ENCODE measurements at places on chromosomes 13 and 19.

GRCh38 chr13:110525328-110526319 is 35.9 kb downstream of the RAB20 start:
- no peak for DNase-seq

DNA sequence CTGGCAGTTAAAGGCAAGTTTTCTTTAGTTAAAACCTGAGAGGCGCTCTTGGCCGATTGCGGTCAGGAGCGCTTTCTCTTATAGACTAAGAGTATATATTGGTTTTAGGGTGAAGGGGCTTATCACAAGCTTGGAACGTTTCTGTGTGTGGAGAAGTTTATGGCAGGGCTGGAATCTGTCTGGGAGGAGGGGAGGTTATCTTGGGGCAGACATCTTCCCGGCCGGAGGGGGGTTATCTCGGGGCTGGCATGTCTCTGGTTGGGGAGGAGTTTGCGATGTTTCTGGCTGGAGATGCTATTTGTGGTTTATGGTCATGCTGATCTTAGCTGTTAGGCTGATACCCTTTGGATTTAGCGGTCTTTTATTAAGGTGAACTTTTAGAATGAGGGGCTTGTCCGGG is 18.3 kb downstream of the KDM4B start:
- DNase-seq, result no peak

- DNase-seq, result no peak
These were observed 4.3 kb downstream of the DMKN start for GRCh38 chr19:35509018-35509652.

- no peak for DNase-seq
These were observed 65.1 kb downstream of the SIAH3 start for GRCh38 chr13:45786293-45786920.

DNA sequence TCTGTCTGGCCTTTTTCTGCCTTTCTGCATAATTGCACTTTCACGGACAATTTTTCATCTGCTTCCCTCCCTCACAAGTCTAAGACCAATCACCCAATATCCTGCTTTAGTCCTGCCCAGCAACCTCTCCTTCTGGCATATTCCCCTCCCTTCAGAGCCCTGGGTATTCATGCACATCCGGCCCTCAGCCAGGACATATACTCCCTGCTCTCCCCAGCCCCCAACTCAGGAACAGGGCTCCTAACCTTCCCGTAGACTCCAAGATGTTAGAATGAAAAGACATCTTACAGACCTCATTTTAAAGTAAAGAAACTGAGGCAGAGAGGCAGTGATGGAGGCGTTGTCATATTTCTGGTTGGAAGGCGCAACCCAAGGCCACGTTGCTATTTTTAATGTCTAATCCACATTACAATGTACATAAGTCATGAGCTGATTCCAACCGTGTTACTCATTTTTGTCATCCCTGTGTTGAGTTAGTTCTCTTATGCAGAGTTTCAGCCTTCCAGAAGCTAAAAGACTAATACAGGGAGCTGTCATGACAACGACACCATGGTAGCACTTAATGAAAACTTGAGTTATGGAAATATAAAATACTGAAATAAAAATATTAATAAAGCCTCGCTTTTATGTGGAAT is 209.2 kb downstream of the TSHZ3 start:
- DNase-seq, result peak; percentile 81

DNA sequence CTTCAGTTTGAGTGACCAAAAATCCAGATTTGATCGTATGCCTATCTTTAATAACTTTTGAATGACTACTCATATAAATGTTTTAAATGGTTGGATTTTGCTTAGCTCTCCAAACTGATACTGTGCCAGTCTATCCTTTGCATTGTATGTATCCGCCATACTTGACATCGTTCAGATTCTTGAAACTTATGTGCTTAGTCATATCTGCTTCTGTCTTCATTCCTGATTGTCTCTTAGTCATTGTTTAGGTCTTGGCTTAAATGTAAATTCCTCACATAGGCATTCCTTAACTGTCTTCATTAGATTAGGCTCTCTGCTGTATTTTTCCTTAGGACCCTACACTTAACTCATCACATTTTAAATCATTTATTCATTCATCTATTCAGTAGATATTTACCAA is 126.0 kb downstream of the PCCA start:
- peak; percentile 28 for DNase-seq

GRCh38 chr19:29121684-29122083 is 91.3 kb downstream of the UQCRFS1 start:
- peak; percentile 24 for DNase-seq

DNA sequence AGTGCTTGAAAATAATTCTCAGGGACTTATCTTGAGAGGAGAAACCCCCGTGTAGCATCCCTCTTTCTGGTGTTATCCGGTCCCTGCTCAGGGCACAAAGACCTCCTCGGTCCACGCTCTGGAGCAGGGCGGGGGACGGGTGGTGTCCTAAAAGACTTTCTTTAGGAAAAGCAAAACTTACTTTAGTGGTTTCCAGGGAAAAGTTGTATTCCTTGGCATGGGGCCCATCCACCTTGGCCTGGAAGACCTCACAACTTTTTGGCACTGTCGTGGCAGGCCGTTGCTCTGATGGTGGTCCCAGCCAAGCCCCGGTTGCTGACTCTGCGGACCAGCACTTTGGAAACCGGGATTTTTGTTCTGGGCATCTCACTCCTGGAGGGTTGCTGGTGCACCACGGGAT is 2.7 kb downstream of the AMER2 start:
- DNase-seq, result no peak

DNA sequence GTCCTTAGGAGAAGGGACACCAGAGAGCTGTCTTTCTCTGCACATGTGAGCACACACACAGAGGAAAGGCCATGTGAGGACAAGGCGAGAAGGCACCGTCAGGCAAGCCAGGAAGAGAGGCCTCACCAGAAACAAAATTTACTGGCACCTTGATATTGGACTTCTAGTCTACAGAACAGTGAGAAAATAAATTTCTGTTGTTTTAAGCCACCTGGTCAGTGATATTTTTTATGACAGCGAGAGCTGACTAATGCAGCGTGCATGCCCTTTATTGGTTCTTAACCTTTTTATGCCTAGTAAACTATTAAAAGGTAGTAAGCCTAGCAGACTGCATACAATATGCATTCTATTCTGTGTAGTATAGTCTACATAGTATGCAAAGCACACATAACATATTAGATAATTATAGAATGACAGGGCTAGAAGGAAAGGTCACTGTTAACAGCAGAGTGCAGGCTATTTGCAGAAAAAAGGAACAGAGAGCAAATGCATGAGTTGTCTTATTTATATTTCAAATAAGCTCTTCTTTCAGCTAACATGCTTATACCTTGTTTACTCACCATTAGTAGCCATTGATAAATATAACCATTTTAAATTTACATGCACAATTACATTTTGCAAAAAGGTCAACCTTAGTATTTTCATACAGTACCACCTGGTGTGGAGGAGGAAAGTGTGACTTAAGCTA is 25.2 kb upstream of the KATNAL1 start:
- DNase-seq, result no peak

DNA sequence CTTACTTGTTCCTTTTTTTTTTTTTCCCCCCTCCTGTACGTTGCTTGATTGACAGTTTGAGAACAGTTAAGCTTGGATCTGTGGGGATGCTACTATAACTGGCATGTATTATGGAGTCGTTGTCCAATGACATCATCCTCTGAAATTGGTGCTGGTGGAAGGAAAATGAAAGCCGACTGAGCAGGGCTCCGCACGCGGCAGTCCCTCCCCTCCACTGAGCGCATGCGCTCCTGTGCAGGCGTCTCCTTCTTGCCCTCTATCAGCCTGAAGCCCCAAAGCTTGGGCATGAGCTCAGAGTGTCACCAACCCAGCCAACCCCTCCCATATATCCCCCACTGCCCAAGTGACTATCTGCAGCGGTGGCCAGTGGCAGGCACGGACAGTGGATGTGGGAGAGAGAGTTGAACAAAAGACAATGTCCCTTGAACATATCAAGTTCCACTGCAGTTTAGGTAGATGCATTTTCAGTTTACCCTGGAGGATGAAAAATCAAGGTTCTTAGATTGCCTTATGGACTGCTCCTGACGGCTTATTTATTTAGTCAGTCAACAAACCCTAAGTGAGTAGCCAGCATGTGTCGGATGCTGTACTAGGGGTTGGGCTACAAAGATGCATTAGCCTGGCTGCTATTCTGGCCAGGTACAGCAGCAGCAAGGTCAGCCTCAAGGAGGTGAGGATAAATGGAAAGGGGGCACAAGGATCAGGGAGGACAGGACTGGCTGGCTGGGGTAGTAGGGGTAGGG is 20.8 kb downstream of the MBNL2 start:
- DNase-seq, result no peak

GRCh38 chr13:111258637-111259036 is 61.8 kb upstream of the TEX29 start:
- no peak for DNase-seq

GRCh38 chr13:75889427-75889826 is 253.3 kb downstream of the LMO7 start:
- no peak for DNase-seq

DNA sequence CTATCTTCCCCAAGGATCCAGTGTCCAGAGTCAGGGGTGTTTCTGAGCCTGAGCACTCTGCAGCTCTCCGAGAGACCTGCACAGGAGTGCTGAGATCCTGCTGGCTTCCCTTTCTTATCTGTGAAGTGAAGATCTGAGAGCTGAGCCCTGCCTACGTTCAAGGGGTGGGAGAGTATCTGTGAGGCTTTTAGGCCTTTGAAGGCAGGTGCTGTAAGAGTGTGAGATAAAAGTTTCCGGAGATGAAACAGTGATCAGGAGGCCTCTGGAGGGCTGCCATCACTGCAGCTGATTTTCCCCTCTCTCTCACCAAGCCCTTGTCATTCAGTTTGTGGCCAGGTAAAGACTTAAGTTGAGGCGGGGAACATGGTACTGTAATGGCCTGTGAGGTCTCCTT is 83.1 kb downstream of the AKAP11 start:
- no peak for DNase-seq

DNA sequence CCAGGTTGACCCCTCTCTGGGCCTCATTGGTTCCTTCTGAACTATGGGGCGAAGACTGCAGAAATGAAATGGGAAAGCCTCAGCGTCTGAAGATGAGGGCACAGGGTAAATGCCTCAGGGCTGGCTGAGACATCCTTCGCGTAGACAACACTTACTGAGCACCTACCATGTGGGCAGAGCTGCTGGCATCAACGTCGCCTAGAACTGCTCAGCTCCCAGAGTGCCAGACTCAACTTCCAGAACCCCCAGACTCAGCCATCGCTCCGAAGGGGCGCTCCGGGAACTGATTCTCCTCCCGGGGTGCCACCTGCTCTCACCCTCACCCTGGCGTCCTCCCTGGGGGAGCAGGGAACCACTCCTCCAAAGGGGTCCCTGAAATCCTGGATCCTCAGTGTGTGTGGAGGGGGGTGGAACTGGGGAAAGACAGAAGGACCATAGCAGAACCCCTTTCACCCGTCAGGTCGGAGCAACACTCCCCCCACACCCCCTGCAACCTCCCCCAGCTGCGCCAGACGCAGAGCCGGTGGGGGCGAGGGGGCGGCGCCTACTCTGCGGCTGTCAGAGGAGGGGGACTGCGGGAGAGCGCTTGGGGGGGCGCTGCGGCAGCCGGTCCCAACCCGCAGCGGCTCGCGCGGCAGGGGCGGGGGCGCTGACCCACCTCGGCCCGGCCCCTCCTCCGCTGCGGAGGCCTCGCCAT is 8.2 kb upstream of the NFIC start:
- DNase-seq, result no peak

DNA sequence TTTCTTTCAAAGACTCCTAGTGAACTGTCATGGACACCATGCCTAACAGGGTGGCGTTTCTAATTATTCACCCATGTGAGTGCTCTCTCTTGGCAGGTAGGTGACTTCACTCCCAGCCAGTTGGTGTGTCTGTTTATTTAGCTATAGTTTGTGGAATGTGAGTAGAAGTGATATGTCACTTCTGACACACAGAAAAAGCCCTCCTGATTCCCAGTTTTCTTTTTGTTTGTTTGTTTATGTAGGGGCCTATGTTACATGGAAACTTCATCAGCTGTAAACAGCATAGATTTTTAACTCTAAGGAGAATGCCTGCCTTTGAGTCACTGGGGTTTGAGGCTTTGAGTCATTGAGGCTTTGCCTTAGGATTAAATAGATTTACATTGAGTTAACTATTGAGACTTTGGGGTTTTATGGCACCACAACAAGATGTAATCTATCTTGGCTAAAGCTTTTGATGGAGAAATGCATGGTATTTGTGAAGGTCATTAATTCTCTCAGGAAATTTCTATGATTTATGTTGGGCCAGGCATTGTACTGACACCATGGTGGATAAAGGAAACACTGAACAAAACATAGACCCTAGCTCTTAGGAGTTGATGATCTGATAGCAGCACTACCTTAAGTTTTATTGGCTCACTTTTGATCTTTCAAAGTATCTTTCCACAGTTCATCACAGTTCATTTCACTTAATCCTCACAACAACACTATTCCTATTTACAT is 45.3 kb downstream of the UFM1 start:
- DNase-seq, result no peak

DNA sequence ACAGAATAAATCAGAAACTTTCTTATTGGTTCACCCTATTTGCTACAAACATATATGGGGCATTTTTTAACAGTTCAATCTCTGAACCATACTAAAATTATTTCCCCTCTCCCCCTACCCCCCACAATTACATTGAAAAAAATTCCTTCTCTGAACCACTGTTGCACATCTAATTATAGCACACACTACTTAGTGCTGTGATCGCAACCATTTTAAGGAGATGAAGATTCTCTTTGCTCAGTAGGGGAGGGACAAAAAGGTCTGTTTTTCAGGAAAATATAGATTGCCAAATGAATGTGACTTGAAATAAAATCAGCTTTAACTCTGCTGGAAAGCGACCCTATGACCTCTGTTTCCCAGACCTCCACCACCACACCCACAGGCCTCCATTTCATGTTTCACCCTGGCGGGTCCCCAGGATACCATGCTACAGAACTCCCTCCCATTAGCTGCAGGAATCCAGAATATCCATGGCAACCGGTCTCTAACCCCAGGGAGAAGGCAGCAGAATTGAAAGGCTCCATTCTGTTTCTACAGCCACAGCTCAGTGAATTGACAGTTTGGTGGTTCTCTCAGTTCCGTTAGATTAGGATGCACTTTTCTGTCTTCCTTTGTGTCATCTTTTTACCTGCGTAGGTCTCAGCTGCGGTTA is 286.3 kb downstream of the TBC1D4 start:
- no peak for DNase-seq

- DNase-seq, result no peak
These were observed 199.9 kb downstream of the DIAPH3 start for GRCh38 chr13:59963827-59964226.

- no peak for DNase-seq
These were observed 125.3 kb upstream of the RXFP2 start for GRCh38 chr13:31614073-31614472.

GRCh38 chr19:30469774-30470173 is 97.6 kb downstream of the ZNF536 start:
- DNase-seq, result no peak

DNA sequence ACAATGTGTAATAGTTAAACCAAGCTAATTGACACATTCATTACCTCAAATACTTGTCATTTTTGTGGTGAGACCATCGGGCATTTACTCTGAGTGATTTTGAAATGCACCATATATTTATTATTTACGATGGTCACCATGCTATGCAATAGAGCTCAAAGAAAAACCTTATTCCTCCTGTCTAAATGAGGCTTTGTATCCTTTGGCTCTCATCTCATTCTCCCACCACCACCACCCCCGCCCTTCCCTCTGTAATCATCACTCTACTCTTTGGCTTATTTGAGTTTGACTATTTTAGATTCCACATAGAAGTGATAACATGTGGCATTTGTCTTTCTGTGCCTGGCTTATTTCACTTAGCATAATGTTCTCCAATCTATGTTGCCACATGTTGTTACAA is 124.9 kb downstream of the CYSLTR2 start:
- no peak for DNase-seq

GRCh38 chr19:328025-328505 is 16.5 kb downstream of the MIER2 start:
- no peak for DNase-seq

GRCh38 chr13:39684531-39685137 is 29.2 kb downstream of the COG6 start:
- no peak for DNase-seq

Data from hepatic stellate cell (primary cell).